HT1080 (cell line): ENCODE measurements at places on chromosomes 7 and 10. TPM values are rescaled to one million over a fixed set of nuclear protein-coding genes. Genes with fewer than 3 reads are reported as not detected.

SLC13A1 gene
- not detected in 2 replicates for total RNA-seq

SEMA3E gene
- total RNA-seq: not detected in 2 replicates

LRRC4 gene
- not detected in 2 replicates for total RNA-seq

MMD2 gene
- total RNA-seq: not detected in 2 replicates

IDI2 gene
- total RNA-seq: not detected in 2 replicates

AOAH gene
- total RNA-seq: 0.79 and 1.4 TPM in 2 replicates

MMP21 gene
- not detected in 2 replicates for total RNA-seq

CAV1 gene
- 332 and 437 TPM in 2 replicates for total RNA-seq

AEBP1 gene
- total RNA-seq: not detected in 2 replicates

WDFY4 gene
- 0.67 and 0.69 TPM in 2 replicates for total RNA-seq

MYL10 gene
- not detected in 2 replicates for total RNA-seq

CHAT gene
- not detected in 2 replicates for total RNA-seq

AHR gene
- total RNA-seq: 20.0 and 21.7 TPM in 2 replicates

OR9A2 gene
- not detected in 2 replicates for total RNA-seq

GJD4 gene
- total RNA-seq: not detected in 2 replicates

RINT1 gene
- total RNA-seq: 14.1 and 15.9 TPM in 2 replicates

NXPH1 gene
- not detected in 2 replicates for total RNA-seq

CYP2C9 gene
- not detected in 2 replicates for total RNA-seq

ESYT2 gene
- total RNA-seq: 61.6 and 73.2 TPM in 2 replicates

PWWP2B gene
- 3.2 and 3.8 TPM in 2 replicates for total RNA-seq

BTBD16 gene
- not detected in 2 replicates for total RNA-seq

EN2 gene
- not detected in 2 replicates for total RNA-seq

ITIH5 gene
- total RNA-seq: not detected in 2 replicates

EBF3 gene
- total RNA-seq: not detected in 2 replicates

NACAD gene
- total RNA-seq: 0.03 and 0.08 TPM in 2 replicates

RTKN2 gene
- total RNA-seq: 6.2 and 6.5 TPM in 2 replicates

ANKRD22 gene
- total RNA-seq: 0.16 and 0.87 TPM in 2 replicates

AKR1C4 gene
- total RNA-seq: not detected in 2 replicates

SYT15B gene
- not detected in 2 replicates for total RNA-seq

TACC2 gene
- 13.3 and 20.3 TPM in 2 replicates for total RNA-seq

HABP2 gene
- total RNA-seq: not detected in 2 replicates

DNAJC12 gene
- 0.98 and 2.1 TPM in 2 replicates for total RNA-seq

CNTNAP2 gene
- total RNA-seq: not detected in 2 replicates

NKX1-2 gene
- 0.05 TPM in 1 of 2 replicates, not detected in the other for total RNA-seq

MRPS33 gene
- 74.5 and 92.9 TPM in 2 replicates for total RNA-seq

JAKMIP3 gene
- 0.03 TPM in 2 replicates for total RNA-seq

GNG11 gene
- 17.6 and 22.9 TPM in 2 replicates for total RNA-seq

GRID2IP gene
- total RNA-seq: not detected in 2 replicates

IRF5 gene
- 2.3 and 2.6 TPM in 2 replicates for total RNA-seq

TMEM60 gene
- total RNA-seq: 13.2 and 16.2 TPM in 2 replicates

HK1 gene
- 132 and 150 TPM in 2 replicates for total RNA-seq

NKX6-2 gene
- not detected in 2 replicates for total RNA-seq

MOGAT3 gene
- 0.21 TPM in 1 of 2 replicates, not detected in the other for total RNA-seq

PRKG1 gene
- 3.7 and 3.9 TPM in 2 replicates for total RNA-seq

CALN1 gene
- 1.9 and 2.4 TPM in 2 replicates for total RNA-seq

TSPAN13 gene
- 0.17 and 0.26 TPM in 2 replicates for total RNA-seq

PLAC9 gene
- total RNA-seq: 0.13 TPM in 1 of 2 replicates, not detected in the other

C10orf90 gene
- not detected in 2 replicates for total RNA-seq
